ENCODE measurements at places on chromosomes 12 and 14.

- H3K36me3 ChIP-seq = no peaks in the 10 kb centered on the region
- no peaks in the 10 kb centered on the region for H3K27me3 ChIP-seq
- no peak for DNase-seq
These were observed 9.4 kb downstream of the TMEM179 start for GRCh38 chr14:104595116-104595675.

- no peaks in the 10 kb centered on the region for H3K4me1 ChIP-seq
- H3K36me3 ChIP-seq = no peaks in the 10 kb centered on the region
- DNase-seq = no peak
- no peaks in the 10 kb centered on the region for H3K27me3 ChIP-seq
- peak overlapping the region; percentile 41 for H3K27ac ChIP-seq
These were observed 139.4 kb upstream of the KRR1 start for GRCh38 chr12:75650595-75651341.

- no peak for DNase-seq
- H3K27ac ChIP-seq = no peak overlapping the region
- H3K4me1 ChIP-seq = no peaks in the 10 kb centered on the region
- H3K27me3 ChIP-seq = no peaks in the 10 kb centered on the region
- no peak overlapping the region for H3K4me3 ChIP-seq
These were observed 75.8 kb downstream of the GPATCH2L start for GRCh38 chr14:76227450-76228050.

- H3K4me1 ChIP-seq = no peaks in the 10 kb centered on the region
- H3K27ac ChIP-seq = no peak overlapping the region
- DNase-seq = no peak
- H3K27me3 ChIP-seq = no peaks in the 10 kb centered on the region
- no peaks in the 10 kb centered on the region for H3K36me3 ChIP-seq
- no peak overlapping the region for H3K4me3 ChIP-seq
These were observed 319.8 kb downstream of the CEP128 start for GRCh38 chr14:80621701-80622100.

DNA sequence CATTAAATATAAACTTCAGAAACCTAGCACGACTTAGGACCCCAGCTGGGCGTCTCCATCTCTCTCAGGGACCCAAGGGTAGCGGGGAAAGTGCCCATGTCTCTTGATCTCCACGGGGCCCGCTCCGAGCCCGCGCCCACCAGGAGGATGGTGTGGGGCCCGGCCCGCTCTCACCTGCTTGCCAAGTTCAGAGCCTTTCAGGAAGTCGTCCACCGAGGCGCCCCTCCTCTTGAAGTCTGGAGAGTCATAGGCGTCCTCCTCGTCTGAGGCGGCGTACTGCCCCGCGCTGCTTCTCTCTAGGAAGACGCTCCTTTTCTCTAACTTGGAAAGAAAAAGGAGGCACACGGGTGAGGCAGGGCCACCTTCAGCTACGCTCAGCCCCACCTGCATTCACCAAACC is 96.9 kb downstream of the PIWIL1 start:
- H3K4me1 ChIP-seq = no peaks in the 10 kb centered on the region
- H3K27me3 ChIP-seq = no peaks in the 10 kb centered on the region
- DNase-seq = peak; percentile 6
- H3K27ac ChIP-seq = no peak overlapping the region
- H3K4me3 ChIP-seq = no peak overlapping the region

DNA sequence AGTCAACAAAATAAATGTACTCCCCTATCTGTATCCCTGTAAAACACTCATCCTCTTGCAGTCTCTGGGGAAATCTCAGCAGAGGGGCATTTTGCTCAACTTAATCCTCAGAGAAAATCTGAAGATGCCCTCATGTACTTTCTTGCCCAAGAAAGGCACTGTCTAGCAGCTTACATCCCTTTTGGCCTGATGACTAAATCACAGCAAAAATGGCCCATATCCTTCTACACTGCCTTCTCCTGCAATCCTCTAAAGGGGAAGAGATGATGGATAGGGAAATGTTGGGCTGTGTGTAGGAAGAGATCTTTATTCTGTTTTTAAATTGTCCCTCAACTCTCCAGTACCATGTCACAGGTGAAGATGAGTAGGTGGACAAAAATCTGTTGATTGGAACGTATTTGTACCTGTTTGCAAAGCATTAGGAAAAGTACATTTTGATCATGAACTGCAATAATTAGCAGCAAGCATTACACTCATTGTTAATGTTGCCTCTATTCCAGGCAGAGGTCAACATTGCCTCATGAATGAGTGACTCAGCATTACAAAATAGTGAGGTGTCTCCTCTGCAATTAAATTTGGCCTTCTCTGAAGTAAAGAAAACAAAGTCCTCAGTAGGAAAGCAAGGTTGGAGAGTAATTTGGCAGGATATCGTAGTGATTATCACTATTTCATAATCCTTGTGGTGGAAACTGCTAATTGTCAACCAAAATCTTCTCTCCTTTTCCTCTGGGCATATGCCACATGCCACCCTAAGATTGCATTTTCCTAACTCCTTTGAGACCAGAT is 172.4 kb upstream of the CAND1 start:
- H3K27ac ChIP-seq = no peak overlapping the region
- H3K4me1 ChIP-seq = no peaks in the 10 kb centered on the region
- H3K4me3 ChIP-seq = no peak overlapping the region
- no peak for DNase-seq
- no peaks in the 10 kb centered on the region for H3K36me3 ChIP-seq

DNA sequence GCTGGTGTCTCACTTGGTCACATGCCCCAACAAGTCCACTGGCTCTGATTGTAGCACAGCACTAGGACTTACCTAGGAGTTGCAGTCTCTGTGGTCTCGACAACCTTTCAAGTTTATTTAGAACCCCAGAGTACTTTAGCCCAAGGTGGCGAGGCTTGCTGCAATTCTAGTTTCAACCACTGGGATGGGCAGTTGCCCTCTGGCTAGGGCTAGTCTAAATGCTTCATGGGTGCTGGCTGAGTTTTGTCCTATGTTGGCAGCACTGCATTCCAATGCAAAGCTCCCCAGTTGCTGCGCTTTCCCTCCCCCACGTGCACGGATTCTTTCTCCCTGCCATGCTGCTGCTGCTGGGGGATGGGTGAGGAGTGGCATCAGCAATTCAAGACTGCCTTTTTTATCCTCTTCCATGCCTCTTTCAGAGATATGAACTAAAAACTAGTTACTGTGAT is 207.9 kb downstream of the SYNE2 start:
- H3K36me3 ChIP-seq = peaks cover 54% of the 10 kb centered on the region
- no peaks in the 10 kb centered on the region for H3K27me3 ChIP-seq
- H3K4me1 ChIP-seq = no peaks in the 10 kb centered on the region
- DNase-seq = no peak
- H3K27ac ChIP-seq = no peak overlapping the region

- H3K4me1 ChIP-seq = no peaks in the 10 kb centered on the region
- no peaks in the 10 kb centered on the region for H3K36me3 ChIP-seq
- no peaks in the 10 kb centered on the region for H3K27me3 ChIP-seq
- no peak overlapping the region for H3K27ac ChIP-seq
These were observed 250.3 kb downstream of the SYT1 start for GRCh38 chr12:79114896-79115295.

All from tibial nerve (tissue), 4 donors.